ENCODE measurements at places on chromosomes 3 and 15. TPM values are rescaled to one million over a fixed set of nuclear protein-coding genes. Genes with fewer than 3 reads are reported as not detected.

GRCh38 chr15:58741032-58741431, 8.5 kb downstream of the ADAM10 start:
- DNase-seq = no peak

DNA sequence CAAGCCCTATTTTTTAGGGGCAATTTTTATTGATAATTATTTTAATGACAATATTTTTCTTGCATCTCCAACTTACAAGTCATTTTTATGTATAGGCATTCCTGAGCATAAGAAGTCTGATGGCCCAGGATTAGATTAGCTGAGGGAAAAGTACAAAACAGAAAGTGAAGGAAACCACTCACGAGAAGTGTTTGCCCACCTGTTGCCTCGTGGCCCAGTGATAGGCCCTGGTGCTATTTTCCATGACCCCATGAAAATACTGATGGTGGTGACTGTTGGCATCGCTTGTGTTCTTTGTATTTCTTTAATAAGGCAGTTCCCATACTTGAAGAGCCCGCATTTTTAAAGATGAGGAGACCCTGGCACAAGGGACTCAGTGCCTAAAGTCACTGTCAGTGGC, 7.9 kb upstream of the LMCD1 start:
- no peak for DNase-seq

- DNase-seq = peak; percentile 8
These were observed 810 bp downstream of the TMEM62 start for GRCh38 chr15:43134157-43134635.

DNA sequence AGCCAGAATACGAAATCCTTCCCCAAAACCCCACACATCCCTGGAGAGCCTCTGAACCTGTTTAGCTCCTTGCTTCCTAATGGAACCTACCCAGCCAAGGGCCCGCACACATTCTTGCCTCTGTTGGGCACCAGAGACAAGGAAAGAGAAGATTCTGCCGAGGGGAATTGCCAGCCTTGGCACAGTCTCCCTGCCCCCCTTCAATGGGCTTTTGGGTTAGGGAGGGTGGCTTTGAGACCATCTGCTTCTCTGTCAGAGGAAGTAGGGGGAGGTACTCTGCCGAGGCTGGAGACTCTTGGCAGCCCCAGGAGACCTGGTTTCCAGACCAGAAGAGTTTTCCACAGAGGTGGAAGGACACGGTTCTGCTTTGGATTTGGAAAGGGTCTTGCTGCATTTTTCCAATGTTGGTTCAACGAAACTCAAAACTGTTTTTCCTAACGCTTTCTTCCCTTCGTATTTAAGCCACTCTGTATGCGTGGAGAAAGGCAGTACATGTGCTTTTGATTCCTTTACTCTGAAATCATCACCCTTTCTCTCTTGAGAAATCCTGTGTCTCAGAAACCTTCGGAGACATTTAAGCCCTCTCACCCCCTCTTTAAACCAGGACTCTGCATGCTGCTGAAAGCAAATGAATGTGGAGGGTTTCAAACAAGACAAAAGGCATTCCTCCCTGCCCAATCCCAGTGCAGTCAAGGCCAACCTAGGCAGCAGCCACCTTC, 78.8 kb upstream of the PRR23C start:
- no peak for DNase-seq

GRCh38 chr15:61115241-61115640, 113.9 kb downstream of the RORA start:
- no peak for DNase-seq

- DNase-seq = no peak
These were observed 12.2 kb upstream of the VIPR1 start for GRCh38 chr3:42490243-42490642.

GRCh38 chr15:89642106-89642505, 13.2 kb downstream of the KIF7 start:
- no peak for DNase-seq

- DNase-seq = no peak
These were observed 194.6 kb downstream of the ADAMTSL3 start for GRCh38 chr15:83848315-83849050.

DNA sequence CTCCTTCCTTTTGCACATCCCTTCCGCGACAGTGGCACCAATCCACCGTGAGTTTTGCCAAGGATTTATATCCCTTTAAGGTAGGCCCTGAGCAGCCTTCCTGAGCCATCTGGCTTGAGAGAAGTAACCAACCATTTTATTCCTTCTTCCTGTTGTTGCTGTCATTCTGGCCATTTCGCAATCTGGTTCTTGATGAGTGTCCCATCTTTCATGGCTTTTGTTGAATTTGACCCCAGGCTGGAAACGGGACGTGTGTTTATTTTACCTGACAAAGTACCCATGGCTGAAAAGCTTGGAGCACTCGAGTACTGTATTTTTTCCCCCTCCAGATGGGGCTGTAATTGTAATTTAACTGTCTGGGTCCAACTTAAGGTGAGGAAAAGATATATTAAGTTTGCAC, 173.4 kb downstream of the WNT5A start:
- no peak for DNase-seq

DNA sequence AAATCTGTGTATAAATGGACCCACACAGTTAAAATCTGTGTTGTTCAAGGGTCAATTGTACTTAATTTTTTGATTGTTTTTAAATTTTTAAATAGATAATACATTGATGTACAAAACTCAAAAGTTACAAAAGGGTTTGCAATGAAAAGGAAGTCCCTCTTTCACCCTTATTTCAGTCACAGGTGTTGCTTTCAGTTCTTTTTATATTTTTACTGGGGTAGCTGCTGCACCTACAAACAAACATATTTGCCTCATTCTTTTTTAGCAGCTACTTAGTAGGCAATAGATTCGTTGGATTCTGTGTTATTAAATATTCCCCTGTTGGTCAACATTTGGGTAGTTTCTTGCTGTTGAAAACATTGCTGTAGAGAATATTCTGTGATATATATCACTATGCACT, 44.4 kb downstream of the PIAS1 start:
- DNase-seq = no peak

GRCh38 chr15:32867313-32867626, 149.5 kb downstream of the GREM1 start:
- no peak for DNase-seq

GRCh38 chr3:57952208-57952631, 56.0 kb upstream of the FLNB start:
- peak; percentile 60 for DNase-seq

DNA sequence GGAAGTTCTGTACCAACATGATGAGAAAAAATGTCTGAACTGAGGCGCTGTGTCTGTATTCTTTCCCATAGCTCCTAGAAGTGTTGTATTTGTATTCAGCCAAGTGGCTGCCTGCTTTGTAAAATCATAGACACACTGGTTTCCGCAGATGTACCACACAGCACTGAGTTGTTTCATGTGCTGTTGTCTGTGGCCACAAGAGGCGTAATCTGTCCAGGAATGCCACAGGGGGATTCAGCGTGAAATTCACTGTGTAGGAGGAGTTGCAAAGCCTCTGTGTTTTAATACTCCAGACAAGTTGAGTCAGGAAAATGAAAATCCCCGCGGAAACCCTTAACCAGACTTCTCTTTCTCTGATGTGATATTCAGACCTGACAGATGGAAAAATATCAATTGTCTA, 462.2 kb downstream of the NSUN3 start:
- peak; percentile 42 for DNase-seq

- DNase-seq = no peak
These were observed 230.5 kb upstream of the CHRNA7 start for GRCh38 chr15:31799715-31800321.

DNA sequence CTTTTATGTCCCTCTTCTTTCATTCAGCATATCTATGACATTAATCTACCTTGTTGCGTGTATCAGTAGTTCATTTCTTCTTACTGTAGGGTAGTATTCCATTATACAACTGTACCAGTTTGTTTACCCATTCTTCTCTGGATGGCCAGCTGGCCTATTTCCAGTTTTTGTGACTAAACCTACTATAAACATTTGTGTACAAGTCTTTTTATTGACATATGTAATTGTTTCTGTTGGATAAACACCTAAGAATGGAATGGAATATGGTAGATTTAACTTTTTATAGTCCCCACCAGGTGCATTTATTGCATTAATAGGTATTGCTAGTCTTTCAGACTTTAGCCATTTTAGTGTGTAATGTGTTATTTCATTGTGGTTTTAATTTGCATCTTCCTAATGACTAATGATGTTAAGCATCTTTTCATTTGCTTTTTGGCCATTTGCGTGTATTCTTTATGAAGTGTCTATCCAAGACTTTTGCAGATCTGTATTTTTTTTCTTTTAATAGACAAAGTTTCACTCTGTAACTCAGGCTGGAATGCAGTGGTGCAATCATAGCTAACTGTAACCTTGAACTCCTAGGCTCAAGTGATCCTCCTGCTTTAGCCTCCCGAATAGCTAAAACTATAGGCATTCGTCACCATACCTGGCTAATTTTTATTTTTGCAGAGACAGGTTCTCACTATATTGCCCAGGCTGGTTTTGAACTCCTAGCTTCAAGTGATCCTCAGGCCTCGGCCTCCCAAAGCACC, 41.9 kb upstream of the XRN1 start:
- no peak for DNase-seq

DNA sequence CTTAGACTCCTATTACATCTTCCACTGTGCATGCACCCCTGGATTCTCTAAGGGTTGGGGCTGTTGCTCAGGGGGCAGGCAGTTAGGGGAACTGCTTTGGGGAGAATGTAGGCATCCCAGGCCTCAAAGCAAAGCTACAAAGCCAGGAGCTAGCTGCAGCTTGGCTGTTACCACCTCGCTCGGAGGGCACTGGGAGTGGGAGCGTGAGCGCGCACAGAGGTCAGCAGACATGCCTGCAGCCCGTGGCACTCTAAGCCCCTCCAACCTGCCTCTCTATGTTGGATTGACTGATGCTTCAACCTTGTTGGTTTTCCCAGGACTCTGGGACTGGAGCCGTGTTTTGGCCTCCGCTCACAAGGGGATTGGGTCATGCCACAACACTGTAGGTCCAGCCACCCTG, 69.8 kb downstream of the CPN2 start:
- DNase-seq = no peak

DNA sequence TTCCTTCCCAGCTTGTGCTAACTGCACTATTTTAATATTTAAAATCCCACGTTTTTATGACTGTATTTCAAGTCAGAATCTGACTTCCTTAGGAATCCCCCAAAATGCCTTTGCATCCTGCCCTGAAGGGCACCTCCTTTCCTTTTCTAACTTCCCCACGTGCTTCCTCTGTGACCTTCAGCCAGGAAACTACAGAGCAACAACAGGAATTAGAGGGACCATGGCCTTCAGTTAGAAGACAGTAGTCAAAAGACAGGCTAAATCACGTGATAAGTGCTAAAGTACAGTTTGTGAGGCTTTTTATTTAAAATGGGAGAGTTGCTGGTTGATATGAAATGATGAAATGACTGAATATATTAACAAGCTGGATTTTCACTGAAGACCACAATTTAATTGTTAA, 11.8 kb upstream of the ABHD10 start:
- DNase-seq = no peak

GRCh38 chr3:170301405-170301804, 56.1 kb upstream of the SKIL start:
- DNase-seq = no peak

GRCh38 chr3:110562621-110563020, 509.0 kb upstream of the NECTIN3 start:
- no peak for DNase-seq

DNA sequence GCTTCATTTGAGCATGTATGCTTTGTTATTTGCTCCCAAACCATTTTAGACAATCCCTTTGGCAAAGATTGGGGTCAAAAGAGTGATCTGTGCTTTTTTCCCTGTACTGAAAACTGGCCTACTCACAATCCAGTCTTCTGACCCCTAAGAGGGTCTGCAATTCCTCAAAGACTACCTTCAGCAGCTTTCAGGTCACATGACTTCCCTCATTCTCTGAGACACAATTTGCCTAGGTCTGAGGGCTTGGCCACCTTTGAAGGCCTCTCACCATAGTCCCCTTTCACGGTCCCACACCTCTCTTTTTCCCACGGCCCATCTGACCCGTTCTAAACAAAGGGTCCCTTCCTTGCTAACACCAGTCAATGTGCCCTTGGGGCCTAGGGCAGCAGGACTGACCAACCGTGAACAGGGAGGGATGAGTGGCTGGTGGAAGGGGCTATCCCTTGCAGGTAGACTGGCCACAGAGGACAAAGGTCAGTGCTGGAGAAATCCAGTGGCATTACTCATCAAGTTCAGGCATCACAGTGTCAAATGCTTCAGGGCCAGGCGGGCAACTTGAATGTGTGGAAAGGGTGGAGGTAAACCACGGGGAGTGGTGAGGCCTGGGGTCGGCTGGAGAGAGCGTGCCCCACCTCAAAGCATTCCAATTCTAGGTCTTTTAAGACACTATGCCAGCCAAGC, 10.8 kb downstream of the RASL12 start:
- DNase-seq = peak; percentile 93

- peak; percentile 58 for DNase-seq
These were observed 574 bp downstream of the NGRN start for GRCh38 chr15:90266061-90266431.

DNA sequence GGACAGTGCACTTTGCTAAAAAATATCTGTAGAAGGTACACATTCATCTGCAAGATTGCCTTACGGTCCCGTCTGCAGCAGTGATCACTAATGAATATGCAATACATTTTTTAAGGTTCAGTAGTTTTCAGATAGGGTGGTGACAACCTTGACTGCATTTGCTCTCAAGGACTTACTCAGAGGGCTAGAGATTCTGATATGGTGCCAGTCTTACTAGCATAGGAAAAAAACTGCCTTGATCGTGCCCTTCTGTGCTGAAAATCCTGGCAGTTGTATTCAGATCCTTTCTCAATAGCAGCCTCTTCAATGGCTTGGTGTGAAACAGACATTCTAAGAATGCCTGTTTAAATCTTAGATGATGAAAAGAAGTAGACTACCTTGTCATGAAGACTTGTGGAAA, 411.9 kb upstream of the CCDC54 start:
- DNase-seq = no peak

- no peak for DNase-seq
These were observed 17.4 kb upstream of the IGF2BP2 start for GRCh38 chr3:185842241-185842640.

- no peak for DNase-seq
These were observed 169.4 kb downstream of the LRTM1 start for GRCh38 chr3:54758461-54758860.

DNA sequence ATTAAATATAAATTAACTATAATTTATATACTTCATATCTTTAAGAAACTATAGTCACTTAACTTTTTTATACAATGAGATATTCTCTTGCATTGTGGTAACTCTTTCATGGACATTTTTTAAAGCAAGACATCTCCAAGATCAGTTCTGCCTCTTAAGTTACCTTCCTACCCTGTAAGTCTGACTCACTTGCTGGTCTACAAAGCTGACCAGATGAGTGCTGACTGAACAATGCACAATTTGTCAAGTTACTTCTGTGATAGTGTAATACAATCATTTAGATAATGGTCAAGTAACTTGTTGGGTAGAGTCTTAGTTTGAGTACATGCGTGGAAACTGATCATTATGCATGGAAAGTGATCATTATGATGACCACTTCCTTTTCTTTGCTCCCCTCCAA, 145.9 kb downstream of the MEIS2 start:
- DNase-seq = no peak

GRCh38 chr3:33063651-33064051, 33.3 kb downstream of the GLB1 start:
- no peak for DNase-seq

The LYZL4 gene
- not detected for total RNA-seq

The CCNB2 gene
- 92.0 TPM for total RNA-seq

The STAB1 gene
- total RNA-seq = 0.63 TPM

The ST8SIA2 gene
- total RNA-seq = not detected

The ALDH1L1 gene
- total RNA-seq = 0.07 TPM

The NTRK3 gene
- not detected for total RNA-seq

The KLHL6 gene
- not detected for total RNA-seq

The CFAP44 gene
- total RNA-seq = 5.1 TPM
